ENCODE measurements at places on chromosomes 11 and 22. TPM values are rescaled to one million over a fixed set of nuclear protein-coding genes. Genes with fewer than 3 reads are reported as not detected.
A peak's percentile ranks its signal among the peaks of the same experiment; 100 is the strongest.

Gene CARD16
- 30.6 TPM for total RNA-seq

Gene TSPAN18
- total RNA-seq: 44.9 TPM

Gene P2RY6
- total RNA-seq: 12.0 TPM

Gene NFAM1
- total RNA-seq: 5.3 TPM

Gene NPTXR
- total RNA-seq: 16.5 TPM

GRCh38 chr11:105577641-105578040, 32.2 kb upstream of the GRIA4 start:
- H3K36me3 ChIP-seq: no peaks in the 10 kb centered on the region
- no peak for DNase-seq
- no peak overlapping the region for H3K27ac ChIP-seq
- no peak overlapping the region for H3K4me3 ChIP-seq
- H3K27me3 ChIP-seq: no peaks in the 10 kb centered on the region

DNA sequence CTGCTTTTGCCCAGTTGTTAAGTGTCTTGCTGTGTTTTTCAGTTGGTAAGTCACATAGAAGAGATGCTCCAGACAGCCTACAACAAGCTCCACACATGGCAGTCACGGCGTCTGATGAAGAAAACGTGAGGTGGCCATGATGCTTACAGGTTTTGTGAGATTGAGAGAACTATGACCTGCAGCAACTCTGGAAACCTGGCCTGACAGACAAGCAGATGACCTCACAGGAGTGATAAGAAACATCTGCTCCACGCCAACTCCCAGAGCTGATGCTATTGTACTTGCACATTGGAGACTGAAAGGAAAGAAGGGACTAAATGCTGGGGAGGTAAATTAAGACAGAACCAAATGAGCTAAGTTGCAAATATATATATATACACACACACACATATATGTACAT, 28.6 kb upstream of the LDHA start:
- no peak for DNase-seq
- no peak overlapping the region for H3K4me3 ChIP-seq
- no peaks in the 10 kb centered on the region for H3K4me1 ChIP-seq
- peaks cover 3% of the 10 kb centered on the region for H3K36me3 ChIP-seq
- H3K27ac ChIP-seq: no peak overlapping the region

- H3K4me3 ChIP-seq: no peak overlapping the region
- H3K36me3 ChIP-seq: no peaks in the 10 kb centered on the region
- DNase-seq: no peak
- no peak overlapping the region for H3K27ac ChIP-seq
- H3K4me1 ChIP-seq: no peaks in the 10 kb centered on the region
Measured at GRCh38 chr11:119892311-119892808, 163.4 kb upstream of the NECTIN1 start.

DNA sequence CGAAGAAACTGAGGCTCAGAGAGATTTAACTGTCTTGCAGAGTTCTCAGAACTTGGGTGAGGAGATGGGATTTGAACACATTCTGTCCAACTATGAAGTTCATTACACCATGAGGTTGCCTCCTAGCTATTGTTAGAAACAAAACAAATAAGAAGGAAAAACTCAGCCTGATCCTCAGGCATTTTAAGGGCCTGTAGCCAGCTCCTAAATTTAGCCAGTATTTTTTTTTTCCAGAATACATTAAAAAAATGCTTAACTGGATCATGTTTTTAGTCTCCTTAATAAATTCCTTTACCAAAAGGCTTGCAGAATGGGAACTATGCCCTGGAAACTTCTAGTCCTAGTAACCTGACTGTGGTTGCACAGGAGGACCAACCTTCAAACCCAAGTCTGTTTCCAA, 212.0 kb downstream of the CSNK2A3 start:
- H3K27me3 ChIP-seq: no peaks in the 10 kb centered on the region
- H3K4me1 ChIP-seq: peaks cover 4% of the 10 kb centered on the region
- DNase-seq: no peak
- no peak overlapping the region for H3K4me3 ChIP-seq
- peak overlapping the region; percentile 98 for H3K27ac ChIP-seq

- no peaks in the 10 kb centered on the region for H3K27me3 ChIP-seq
- peaks cover 3% of the 10 kb centered on the region for H3K4me1 ChIP-seq
- no peak overlapping the region for H3K27ac ChIP-seq
- DNase-seq: no peak
- H3K4me3 ChIP-seq: no peak overlapping the region
- no peaks in the 10 kb centered on the region for H3K36me3 ChIP-seq
Measured at GRCh38 chr11:113615773-113616172, 90.3 kb downstream of the TMPRSS5 start.

- DNase-seq: no peak
- H3K36me3 ChIP-seq: no peaks in the 10 kb centered on the region
- no peak overlapping the region for H3K4me3 ChIP-seq
- H3K4me1 ChIP-seq: no peaks in the 10 kb centered on the region
- H3K27me3 ChIP-seq: no peaks in the 10 kb centered on the region
Measured at GRCh38 chr11:14578541-14578956, 58.4 kb upstream of the PSMA1 start.

GRCh38 chr22:30947816-30948454, 20.6 kb downstream of the MORC2 start:
- peak overlapping the region; percentile 74 for H3K27ac ChIP-seq
- no peak overlapping the region for H3K4me3 ChIP-seq
- no peaks in the 10 kb centered on the region for H3K36me3 ChIP-seq
- no peaks in the 10 kb centered on the region for H3K27me3 ChIP-seq
- H3K4me1 ChIP-seq: peaks cover 5% of the 10 kb centered on the region

GRCh38 chr11:89626366-89626765, 83.7 kb upstream of the TRIM77 start:
- no peaks in the 10 kb centered on the region for H3K36me3 ChIP-seq
- DNase-seq: no peak
- H3K27ac ChIP-seq: no peak overlapping the region

DNA sequence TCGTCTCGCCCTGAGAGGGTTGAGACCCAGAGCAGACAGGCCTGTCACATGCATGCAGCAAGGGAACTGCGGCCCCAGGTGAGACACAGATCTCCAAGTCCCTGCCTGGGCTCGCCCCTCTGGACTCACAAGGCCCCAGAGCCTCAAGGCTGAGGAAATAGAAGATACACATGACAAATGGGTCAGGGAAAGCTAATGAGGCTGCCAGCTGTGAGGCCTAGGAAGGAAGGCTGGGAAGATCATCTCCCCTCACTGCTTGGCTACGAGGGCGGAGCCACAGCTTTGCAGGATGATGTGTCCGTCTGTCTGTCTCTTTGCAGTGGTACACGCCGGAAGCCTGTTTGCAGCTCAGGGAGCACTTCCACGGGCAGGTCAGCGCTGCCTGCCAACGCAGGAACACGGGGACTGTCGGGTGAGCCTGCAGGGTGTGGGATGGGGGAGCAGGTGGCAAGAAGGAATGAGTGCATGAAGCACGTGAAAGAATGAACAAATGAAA, 4.5 kb downstream of the RAB36 start:
- H3K27me3 ChIP-seq: no peaks in the 10 kb centered on the region
- H3K27ac ChIP-seq: no peak overlapping the region

- no peaks in the 10 kb centered on the region for H3K27me3 ChIP-seq
- H3K4me1 ChIP-seq: no peaks in the 10 kb centered on the region
- H3K4me3 ChIP-seq: no peak overlapping the region
- H3K27ac ChIP-seq: no peak overlapping the region
- no peaks in the 10 kb centered on the region for H3K36me3 ChIP-seq
Measured at GRCh38 chr22:29393019-29393608, 4.7 kb upstream of the AP1B1 start.

- DNase-seq: peak; percentile 95
- H3K4me1 ChIP-seq: no peaks in the 10 kb centered on the region
- H3K27ac ChIP-seq: no peak within 1 kb of the TSS
- no peaks in the 10 kb centered on the region for H3K27me3 ChIP-seq
- no peaks in the 10 kb centered on the region for H3K36me3 ChIP-seq
- H3K4me3 ChIP-seq: peak within 1 kb of the TSS; percentile 48
Measured at GRCh38 chr11:64225608-64226506, at the start of the genes NUDT22 and TRPT1. Gene NUDT22 (plus strand): TSS chr11:64226274. CDS start chr11:64226653, 379 bp downstream. Gene TRPT1 (minus strand): TSS chr11:64226186. CDS start chr11:64225860, 326 bp downstream.

DNA sequence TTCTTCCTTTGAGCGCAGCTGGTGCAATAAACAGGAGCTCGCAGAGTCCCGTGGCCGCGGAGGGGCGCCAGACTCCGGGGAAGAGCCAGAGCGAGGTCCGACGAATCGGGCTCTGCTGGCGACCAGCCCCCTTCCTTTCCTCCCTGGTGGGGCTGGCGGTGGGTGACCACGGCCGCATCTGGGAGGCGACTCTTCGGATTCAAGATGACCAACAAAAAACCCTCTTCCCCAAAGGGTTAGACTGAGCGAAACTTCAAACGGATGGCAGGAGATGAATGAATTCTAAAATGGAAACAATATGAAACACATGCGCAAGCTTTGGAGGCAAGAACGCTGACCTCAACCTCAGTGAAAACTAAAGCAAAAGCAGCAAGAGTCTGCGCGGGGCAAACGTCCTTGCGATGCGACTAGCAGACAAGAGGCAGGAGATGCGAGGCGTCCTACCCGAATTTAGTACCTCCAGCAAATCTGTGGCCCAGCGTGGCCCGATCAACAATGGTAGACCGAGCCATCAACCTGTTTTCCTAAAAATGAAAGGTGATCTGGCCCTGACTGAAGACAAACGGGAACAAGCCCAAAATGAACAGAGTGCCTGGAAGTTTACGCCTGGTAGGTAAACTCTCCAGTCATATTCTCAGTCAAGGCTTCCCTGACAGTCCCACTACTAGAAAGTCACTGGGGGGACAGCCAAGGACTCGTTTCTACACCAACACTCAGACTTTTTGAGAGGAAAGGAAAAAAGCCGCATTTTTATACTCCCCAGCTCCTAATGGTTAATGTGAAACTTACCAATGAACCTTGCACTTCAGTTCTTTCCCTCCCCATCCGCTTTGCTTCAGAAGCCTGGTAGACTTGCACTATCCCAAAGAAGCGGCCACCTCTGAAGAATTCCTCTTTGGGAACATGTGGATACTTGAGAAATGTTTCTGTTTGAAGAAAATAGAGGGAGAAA, 11.6 kb downstream of the MMP3 start:
- no peak overlapping the region for H3K4me3 ChIP-seq
- no peaks in the 10 kb centered on the region for H3K36me3 ChIP-seq
- peak; percentile 84 for DNase-seq
- peaks cover 2% of the 10 kb centered on the region for H3K4me1 ChIP-seq

DNA sequence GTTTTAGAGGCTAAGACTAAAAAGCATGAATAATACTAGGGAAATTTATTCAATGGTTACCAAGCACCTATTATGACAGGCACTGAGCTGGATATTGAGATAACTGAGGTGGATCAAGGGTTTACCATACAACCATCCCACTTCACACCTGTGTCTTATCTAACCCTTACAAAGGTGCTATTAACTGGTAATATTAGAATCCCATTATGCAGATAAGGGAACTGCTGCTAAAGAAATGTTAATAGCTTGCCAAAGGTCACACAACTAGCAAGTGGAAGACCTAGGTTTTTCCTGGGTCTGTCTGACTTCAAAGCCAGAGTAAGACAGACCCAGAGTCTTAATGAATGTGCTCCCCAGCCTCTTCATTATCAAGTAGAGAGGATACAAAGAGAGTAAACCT, 21.1 kb upstream of the VSTM5 start:
- H3K4me1 ChIP-seq: no peaks in the 10 kb centered on the region
- H3K27me3 ChIP-seq: no peaks in the 10 kb centered on the region
- DNase-seq: no peak
- H3K27ac ChIP-seq: no peak overlapping the region
- H3K36me3 ChIP-seq: no peaks in the 10 kb centered on the region

DNA sequence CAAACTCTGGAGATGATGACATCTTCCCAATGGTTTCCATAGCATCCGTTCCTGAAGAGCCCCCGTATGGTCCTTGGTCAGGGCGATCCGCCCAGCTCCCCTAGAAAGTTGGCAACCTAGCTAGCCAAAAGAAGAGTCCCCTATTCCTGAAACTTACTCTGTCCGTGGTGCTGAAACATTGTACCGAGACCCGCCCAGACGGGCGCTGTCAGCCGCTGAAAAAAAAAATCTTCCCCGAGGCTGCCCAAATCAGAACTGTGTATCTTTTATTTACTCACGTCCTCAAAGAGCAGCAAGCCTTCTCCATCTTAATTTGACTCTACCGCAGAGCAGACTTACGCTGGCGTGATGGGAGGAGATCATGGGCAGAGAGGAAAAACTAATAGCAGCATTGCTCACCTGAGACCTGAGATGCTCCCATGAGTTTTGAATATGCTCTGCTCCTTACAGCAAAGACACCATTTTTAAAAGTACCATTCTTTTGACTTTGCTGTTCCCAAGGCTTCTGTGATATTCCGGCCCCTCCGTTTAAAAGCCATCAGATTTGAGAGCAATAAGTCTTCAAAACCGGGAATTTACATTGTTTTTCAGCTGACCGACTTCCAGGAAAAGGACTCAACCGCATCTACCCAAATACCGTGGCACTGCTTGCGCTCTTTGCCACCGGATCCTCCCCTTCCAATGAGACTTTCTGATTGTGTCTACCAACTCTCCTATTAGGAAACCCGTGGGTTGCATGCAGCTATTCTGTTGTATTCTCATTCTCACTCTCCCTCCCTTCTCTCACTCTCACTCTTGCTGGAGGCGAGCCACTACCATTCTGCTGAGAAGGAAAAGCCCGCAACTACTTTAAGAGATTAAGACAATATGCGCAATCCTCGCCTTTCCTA, at the start of gene SLC17A6:
SLC17A6 (plus strand) TSS at position 786 of the 890 bp plus-strand sequence. CDS start 153 bp downstream, outside the sequence.
- no peaks in the 10 kb centered on the region for H3K4me1 ChIP-seq
- H3K4me3 ChIP-seq: no peak within 1 kb of the TSS
- H3K27ac ChIP-seq: no peak within 1 kb of the TSS
- no peak for DNase-seq
- no peaks in the 10 kb centered on the region for H3K36me3 ChIP-seq
- H3K27me3 ChIP-seq: no peaks in the 10 kb centered on the region

- H3K4me3 ChIP-seq: no peak overlapping the region
- H3K4me1 ChIP-seq: peaks cover 10% of the 10 kb centered on the region
- no peaks in the 10 kb centered on the region for H3K36me3 ChIP-seq
- peak overlapping the region; percentile 63 for H3K27ac ChIP-seq
- DNase-seq: peak; percentile 76
Measured at GRCh38 chr11:118886681-118887111, 3.0 kb downstream of the CXCR5 start.

GRCh38 chr11:95923728-95924413, at the start of gene MTMR2:
Gene MTMR2 (minus strand): TSS chr11:95924107. CDS start chr11:95923954, 153 bp downstream.
- peaks cover 1% of the 10 kb centered on the region for H3K4me1 ChIP-seq
- peak; percentile 93 for DNase-seq
- H3K36me3 ChIP-seq: no peaks in the 10 kb centered on the region
- peak within 1 kb of the TSS; percentile 94 for H3K4me3 ChIP-seq

DNA sequence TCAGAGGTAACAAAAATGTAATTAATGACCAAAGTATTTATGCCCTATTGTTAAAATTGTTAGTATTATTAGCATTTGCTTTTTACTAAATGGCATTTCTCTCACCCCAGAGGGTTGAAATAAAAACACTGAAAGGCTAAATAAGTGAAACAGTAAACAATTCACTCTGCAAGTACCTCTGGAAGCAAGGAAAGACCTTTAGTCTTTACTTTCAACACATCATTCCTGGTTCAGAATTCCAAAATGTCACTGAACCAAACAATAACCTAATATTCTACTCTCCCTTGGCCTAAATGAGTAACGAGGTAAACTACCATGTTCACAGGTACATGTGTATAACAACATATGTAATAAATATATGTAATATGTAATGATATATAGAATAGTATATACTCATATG, 369.3 kb downstream of the TTC28 start:
- no peak overlapping the region for H3K27ac ChIP-seq
- H3K4me1 ChIP-seq: peaks cover 3% of the 10 kb centered on the region
- H3K4me3 ChIP-seq: no peak overlapping the region
- no peaks in the 10 kb centered on the region for H3K27me3 ChIP-seq
- no peak for DNase-seq

- no peaks in the 10 kb centered on the region for H3K4me1 ChIP-seq
- no peak overlapping the region for H3K4me3 ChIP-seq
- DNase-seq: peak; percentile 64
Measured at GRCh38 chr22:48492366-48493320, 1335.0 kb downstream of the BRD1 start.
